ENCODE measurements at places on chromosomes 1 and 21.
A peak's percentile ranks its signal among the peaks of the same experiment; 100 is the strongest.

DNA sequence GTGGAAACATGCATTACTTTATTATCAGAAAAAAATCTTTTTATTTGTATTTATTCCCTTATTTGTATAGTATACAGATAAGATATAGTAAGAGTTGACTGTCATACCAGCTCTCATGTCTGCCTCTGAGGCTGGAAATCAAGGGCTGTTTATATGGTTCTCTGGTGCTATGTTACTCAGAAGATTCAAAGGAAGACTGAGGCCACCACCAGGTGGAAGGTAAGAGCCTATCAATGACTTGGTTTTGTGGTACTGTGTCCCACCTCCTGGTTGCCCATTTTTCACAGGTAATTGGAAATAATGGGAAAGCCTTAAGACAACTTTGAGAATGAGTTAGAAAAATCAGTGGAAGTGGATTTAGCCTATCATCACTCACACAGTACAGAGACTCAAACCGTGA, 342.1 kb downstream of the DSCAM start:
- no peak for DNase-seq

DNA sequence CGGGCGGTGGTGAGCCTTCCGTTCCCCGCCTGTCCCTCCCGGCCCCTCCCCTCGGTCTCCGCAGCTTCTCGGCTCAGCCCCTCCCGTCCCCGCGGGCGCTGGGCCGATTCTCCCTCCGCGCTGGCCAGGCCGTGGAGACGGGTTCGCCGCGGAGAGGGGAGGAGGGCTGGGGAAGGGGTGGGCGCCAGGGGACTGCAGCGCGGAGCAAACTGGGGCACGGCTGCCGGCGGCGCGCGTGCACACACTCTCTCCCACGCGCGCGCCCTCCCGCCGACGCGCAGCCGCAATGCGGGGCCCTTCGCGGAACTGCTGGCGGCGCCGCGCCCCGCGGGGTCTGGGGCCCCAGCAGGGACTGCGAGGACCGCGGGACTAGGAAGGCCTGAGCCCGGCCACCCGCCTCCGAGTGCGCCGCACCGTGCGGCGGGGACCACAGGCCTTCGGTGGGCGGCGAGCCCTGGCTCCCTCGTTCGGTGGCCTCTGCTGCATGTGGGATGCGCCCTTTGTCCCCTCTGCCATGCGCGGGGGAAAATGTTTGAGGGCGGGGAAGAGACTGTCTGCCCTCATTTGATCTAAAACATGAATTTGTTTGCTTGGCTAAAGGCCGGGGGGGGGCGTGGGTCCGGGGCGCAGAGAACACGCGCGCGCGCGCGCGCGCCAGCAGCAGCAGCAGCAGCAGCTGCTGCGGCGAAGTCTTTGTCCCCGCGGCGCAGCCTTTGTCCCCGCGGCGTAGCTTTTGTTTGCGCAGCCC, 90.7 kb upstream of the VAMP3 start:
- DNase-seq: peak; percentile 82

DNA sequence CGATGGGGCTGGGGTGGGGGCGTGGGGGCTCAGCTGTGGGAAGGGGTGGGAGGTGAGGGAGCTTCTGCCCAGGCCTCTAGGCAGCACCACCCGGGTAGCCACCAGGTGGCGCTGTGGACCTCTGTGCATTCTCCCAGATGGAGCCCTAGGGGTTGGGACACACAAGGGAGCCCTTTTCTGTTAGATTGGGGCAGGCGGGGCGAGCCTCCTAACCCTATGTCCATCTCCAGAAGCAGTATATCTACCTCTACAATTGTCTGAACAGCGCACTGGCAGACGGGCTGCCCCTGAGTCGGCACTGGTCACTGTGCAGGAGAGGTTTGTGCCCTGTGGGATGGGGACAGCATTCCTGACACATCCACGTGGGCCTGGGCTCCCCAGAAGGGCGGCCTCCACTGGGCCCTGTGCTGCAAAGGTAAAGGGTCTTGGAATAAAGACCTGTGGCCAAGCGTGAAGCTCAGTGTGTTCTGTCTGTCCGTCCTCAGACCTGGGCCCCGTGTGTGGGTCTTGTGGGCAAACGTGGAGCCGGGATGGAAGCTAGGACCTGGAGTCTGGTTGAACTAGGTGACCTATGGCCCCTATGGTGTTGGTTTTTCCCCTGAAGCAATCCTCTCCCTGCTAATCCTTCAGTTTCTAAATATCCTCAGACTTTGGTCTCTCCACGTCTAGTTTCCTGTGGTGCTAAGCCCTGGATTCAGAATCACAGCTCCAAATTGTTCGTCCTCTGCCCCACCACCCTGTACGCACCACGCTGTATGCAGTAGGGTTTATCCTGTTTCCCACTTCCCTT, 4.4 kb upstream of the LGR6 start:
- peak; percentile 71 for DNase-seq

GRCh38 chr1:7606096-7606495, 165.0 kb upstream of the VAMP3 start:
- no peak for DNase-seq

DNA sequence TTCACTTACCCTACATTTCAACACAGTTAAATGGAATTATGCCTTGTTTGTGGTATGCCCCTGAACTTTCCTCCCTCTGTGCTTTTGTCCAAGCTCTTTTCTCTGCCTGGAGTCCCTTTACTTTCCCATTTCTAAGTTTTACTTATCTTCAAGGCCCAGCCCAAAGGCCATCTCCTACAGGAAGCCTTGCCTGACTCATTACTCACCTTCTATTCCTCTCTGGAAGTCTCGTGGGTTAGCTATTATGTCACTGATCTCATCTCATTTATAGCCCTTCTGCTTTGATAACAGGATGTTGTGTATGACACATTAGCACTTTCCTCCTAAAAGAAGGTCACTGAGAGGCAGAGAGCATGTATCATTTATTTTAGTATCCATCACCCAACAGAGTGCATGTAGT, 78.8 kb upstream of the CD1D start:
- DNase-seq: no peak

DNA sequence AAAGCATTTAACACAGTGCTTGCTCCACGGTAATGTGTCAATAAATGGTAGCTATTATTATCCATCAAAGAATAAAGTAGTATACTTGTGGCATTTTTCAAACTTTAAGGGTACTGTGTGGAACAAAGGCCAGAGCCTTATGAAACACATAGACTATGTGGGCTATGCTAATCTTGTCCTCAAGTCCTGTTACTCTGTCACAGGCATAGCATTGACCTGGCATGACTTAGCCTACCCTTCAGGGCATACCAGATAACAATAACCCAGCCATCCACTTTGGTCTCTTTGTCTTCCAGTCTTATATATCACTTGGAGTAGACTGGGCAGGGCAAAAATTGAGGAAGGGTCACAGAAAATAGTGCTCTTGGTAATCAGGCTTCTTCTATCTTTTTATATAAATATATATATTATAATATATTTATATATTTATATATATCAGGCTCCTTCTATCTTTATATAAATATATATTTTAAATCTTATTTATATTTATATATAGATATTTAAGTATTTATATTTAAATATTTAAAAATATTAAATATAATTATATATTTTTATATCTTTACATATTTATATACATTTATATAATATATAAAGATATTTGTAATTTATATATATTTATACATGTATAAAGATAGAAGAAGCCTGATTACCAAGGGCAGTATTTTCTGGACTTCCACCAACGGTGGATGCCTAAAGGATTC, 66.1 kb upstream of the CNN3 start:
- DNase-seq: no peak

- DNase-seq: peak; percentile 95
Observed at GRCh38 chr1:204151552-204152309, at the start of gene ETNK2. Gene ETNK2, minus strand, starts transcription at chr1:204152044. Its CDS starts 192 bp downstream, at chr1:204151852.

DNA sequence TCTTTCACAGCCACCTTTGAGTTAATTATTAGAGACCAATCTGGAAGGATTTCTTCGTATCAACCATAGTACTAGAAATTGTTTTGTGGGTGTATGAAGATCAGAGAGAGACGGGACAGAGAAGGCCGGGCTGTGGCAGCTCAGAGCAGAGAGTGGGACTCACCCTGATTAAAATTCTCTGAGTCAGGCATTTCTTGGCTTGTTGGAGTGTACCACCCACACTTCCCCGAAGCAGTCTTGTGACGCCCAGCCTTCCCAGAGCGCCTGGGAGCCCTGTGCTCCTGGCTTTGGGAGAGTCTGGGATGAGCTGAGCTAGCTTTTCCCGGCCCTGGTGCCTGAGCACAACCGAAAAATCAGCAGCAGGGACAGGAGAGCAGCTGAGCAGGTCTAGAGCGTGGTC, 19.4 kb downstream of the PLEKHM2 start:
- no peak for DNase-seq

- peak; percentile 48 for DNase-seq
Observed at GRCh38 chr21:25421321-25422028, 185.8 kb downstream of the MRPL39 start.

DNA sequence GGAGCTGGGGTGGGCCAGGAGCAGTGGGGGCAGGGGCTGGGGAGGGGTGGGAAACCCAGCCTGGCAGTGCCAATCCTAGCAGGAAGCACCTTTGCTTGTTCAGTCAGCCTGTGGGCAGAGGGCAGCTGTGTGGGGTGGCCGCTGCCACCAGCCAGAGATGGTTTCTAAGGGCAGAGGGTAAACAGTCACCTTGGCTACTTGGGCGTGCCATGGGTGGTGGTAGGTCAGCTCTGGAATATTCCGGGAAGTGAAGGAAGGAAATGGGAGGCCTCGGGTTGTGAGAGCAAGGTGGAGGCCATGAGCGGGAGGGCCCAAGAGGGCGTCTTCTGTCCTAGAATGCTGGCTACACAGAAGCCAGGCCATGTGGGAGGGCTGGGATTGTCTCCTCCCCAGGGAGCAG, 20.7 kb upstream of the WNT4 start:
- no peak for DNase-seq

DNA sequence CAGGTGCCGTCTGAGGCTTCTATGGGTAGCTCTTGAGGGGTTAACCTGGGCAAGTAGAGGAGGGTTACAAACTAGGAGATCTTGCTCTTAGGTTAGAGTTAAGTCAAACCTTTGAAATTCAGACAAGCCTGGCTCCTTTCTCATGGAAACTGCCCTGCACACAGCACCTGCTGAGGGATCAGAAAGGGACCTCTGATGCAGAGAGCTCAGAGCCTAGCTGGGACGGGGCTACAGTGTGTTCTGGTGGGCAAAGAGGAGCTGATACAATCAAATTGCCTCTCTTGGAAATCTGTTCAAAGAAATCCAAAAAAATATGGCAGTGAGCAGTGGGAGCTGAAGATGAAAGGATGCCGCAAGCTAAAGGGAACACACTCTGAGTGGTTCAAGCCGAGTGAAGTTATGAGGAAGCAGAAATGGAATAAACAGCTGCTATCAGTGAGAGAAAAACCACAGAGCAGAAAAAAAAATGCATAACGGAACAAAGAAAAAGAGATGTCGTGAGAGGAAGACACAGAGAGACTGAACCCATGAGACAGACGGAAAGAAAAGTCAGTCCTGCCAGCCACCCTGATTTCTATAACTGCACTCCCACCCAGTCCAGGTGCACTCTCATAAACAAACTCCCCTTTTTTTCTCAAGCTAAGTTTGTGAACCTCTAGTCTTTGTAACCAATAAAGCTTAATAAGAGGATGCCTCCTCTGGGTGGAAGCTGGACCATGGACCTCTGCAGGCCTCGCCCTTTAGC, 26.6 kb downstream of the PAFAH2 start:
- DNase-seq: peak; percentile 29

- DNase-seq: no peak
Observed at GRCh38 chr1:222728746-222729145, 8.3 kb upstream of the FAM177B start.

- no peak for DNase-seq
Observed at GRCh38 chr1:1603671-1604373, 3.9 kb upstream of the FNDC10 start.

DNA sequence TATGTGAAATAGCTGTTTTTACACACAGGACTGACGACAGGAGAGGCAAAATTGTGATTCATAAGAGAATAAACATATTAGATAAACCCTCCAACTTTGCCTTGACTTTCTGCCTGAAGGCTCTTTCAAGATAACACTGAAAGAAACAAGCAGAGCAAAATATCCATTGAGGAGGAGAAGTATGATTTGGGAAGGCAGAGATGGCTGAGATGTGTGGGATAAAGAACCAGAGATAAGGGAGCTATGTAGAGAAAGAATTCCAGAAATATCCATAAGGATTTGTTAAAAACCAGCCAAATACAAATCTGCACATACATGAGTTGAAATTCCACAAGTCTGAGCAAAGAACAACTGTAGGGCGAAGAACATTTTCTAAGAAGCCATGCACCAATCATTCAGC, 1064.7 kb downstream of the PLA2G4A start:
- no peak for DNase-seq

- no peak for DNase-seq
Observed at GRCh38 chr1:67937010-67937409, 103.7 kb upstream of the GNG12 start.

GRCh38 chr21:34704119-34704518, 35.3 kb downstream of the CLIC6 start:
- no peak for DNase-seq

- no peak for DNase-seq
Observed at GRCh38 chr1:53303726-53304515, 23.9 kb downstream of the LRP8 start.

DNA sequence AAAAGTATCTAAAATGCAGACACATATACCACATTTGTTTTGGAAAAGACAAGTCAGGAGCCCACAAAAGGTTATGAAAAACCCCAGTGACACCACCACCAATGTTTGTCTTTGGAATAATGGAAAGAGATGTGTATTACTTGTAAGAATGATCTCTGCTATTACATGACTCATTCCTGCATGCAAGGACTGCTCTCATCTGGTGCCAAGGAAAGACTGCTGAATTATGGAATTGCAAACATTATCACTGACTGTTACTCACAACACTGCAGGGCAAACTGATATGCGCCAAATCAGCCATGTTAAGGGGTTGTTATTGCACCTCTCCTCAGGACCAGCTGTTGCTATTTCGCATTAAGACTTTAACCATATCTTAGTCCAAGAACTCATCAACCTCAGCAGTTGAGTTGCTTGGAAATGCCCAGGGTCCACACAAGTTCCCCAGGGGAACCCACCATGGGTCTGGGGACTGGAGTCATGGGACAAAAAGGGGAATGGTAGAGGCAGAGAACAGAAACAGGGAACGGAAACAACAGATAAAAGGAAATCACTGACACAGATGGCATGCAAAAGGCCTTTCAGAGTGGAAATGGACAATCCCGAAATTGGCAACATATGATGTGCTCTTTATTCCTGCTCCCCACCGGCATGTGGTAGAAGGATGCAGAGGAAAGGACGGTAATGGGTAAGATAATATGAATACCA, 34.4 kb downstream of the CAPZB start:
- no peak for DNase-seq

- no peak for DNase-seq
Observed at GRCh38 chr1:32411261-32411660, 17.0 kb upstream of the BSDC1 start.

DNA sequence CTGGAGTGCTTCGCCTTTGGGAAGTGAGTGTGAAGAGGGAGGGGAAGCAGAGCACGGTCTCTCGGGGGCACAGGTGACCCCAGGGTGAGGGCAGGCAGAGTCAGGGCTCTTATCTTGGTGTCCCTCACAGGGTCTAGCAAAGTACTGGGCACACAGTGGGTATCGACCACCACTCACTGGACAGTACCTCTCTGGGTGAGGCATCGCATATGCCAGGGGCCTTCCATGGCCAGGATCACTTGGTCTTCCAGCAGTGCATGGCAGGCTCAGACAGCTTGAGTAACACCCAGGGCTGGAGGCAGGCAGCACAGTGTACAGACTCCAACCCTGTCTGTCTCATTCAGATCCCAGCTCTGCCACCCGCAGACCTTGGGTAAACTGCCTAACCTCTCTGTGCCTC, 16.6 kb downstream of the CNTN2 start:
- DNase-seq: no peak

- no peak for DNase-seq
Observed at GRCh38 chr21:14964621-14965020, 100.2 kb downstream of the NRIP1 start.

- DNase-seq: no peak
Observed at GRCh38 chr1:42133809-42134526, 19.2 kb upstream of the GUCA2B start.
